ENCODE measurements at places on chromosomes 2 and 18.

GRCh38 chr18:2471523-2471922 is 99.8 kb downstream of the METTL4 start:
- DNase-seq: no peak

GRCh38 chr18:13245481-13246000 is 27.0 kb downstream of the LDLRAD4 start:
- DNase-seq: no peak

- no peak for DNase-seq
These were observed 164.6 kb downstream of the HDAC4 start for GRCh38 chr2:239236043-239236807.

DNA sequence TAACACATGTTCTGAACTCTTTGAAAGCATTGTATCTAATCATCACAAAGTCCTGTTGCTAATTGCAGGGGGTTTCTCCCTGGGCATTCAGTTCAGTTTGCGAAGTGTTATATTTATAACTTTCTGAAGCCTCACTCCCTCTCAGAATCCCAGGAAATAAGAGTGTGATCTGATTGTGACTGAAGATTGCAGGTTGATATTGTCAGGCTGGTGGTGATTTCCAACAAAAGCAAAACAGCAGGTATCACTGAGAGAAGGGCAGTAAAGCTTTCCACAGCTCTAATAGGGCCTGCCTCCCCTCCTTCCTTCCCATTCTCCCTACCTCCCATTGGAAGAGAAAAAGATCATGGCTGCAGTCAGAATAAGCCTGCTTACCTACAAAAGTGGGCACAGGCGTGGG is 466.7 kb upstream of the FSHR start:
- no peak for DNase-seq

GRCh38 chr2:127618551-127619202 is 27.3 kb upstream of the GPR17 start:
- DNase-seq: no peak

DNA sequence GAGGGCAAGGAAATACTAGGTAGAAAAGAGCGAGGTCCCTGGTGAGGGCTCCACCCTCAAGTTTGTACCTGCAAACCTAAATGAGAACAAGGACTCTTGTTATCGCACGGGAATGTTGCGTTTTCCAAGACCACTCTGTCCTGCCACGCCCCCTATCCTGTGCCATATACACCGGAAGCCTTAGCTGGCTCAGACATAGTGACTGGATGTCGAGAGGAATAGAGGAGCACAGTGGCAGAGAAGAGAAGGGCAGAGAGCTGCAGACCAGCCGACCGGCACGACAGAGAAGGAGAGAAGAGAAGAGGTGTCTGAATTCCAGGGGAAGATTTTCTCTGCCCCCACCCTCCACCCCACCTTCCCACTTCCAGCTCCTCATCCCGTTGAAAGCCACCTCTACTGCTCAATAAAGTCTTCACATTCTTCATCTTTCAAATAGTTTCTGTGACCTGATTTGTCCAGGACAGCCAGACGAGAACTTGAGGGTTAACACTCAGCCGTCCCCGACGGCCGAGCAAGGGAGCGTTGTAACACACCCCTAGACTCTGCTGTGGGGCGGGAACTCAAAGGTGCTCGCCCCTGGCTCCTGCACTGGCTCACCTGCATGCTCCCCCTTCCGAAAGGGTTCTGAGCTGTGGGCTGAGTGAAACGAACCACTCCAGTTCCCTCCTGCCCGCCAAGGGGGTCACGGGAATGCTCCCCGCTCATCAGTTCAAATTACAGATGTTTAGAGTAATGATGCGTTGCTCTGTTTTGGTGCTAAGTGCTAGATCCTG is 24.9 kb upstream of the COL3A1 start:
- no peak for DNase-seq

DNA sequence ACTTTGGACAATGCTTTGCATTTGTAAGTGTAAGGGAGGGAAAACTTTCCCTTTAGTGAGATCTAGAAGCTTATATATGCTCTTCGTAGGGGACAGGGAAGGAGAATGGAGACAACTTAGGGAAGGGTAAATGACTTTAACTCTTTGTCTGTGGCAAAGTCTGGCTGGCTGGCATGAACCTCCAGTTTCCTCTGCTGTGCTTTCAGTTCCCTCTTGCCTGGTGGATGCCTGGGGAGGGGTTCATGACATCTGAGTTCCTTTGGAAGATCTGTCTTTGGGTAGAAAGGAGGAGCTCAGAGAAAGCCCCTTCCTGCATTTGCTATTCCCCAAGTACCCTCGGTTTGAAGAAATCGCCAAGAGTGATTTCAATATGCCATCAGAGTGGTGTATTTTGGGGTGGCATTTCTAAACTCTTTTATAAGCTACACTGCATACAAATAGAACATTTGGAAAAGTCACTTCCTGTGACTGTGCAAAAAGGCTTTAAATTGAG is 143.6 kb downstream of the VAPA start:
- DNase-seq: no peak

DNA sequence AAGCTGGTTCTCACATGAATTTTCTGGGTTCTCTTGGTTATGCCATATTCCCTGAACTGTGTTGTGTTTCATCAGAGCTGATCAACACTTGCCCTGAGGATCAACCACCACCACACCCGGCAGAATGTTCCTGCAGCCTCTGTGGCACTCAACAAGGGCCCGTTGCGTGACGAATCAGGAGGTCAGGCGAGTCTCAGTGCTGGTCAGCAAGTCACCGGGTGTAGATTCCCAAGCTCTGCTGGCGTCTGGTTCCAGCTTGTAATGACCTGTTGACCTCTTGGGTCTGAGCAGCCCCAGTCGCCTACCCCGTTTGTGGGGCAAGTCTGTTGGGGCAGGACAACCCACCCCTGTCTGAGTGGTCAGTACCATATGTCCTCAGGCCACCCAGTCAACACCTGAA is 46.0 kb downstream of the ADCY3 start:
- no peak for DNase-seq

- no peak for DNase-seq
These were observed 1.5 kb downstream of the MMADHC start for GRCh38 chr2:149586063-149586462.

GRCh38 chr18:71443706-71444480 is 1100.2 kb downstream of the CBLN2 start:
- DNase-seq: peak; percentile 21

DNA sequence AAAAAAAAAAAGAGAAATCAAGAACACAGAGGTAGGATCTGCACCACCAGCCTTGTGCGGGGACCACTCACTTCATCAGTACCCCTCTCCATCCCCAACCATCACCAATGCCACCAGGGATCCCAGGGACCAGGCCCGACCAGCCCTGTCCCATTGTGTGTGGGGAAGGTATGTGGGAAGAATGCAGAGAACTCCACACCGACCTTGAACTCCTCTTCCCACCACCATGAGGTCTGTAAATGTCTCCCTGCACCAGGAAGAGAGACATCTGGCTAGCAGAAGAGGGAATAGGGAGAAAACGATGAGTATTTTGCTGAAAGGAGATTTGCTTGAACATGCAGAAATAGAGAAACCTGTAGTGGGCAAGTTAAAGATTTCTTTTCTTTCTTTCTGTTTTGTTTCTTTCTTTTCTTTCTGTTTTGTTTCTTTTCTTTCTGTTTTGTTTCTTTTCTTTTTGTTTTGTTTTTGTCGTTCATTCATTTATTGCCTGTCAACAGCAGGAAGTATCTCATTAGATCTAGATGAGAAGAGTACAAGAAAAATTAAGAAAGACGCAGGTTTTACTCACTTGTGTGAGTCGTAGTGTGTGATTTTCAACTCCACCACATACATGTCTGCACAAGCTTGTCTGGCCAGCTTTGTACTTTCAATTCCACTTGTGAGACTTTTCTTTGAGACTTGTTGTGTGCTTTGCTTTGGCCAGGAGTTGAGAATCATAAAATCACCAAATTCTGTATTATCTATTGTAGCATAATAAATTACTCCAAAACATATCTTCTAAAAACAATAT is 179.8 kb upstream of the HAAO start:
- no peak for DNase-seq

- DNase-seq: no peak
These were observed 23.7 kb downstream of the FAM178B start for GRCh38 chr2:96962567-96963203.

DNA sequence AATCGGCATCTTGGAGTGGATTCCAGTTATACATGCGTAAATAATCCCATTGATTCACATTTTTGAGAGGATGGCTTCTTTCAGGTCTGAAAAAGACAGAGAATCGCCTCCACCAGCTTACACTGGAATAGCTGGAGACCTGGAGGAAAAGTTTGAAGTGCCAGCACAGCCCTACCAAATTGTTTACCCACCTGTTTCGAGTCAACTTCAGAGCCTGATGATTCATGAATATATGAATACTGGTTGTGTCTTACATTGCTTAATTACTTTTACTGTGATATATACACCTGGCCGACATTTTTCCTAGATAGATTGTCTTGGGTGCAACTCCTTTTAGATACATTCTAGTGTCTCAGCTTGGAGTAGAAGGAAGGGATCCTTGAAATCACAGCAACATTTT is 335 bp upstream of the NCKAP5 start:
- DNase-seq: no peak

- DNase-seq: no peak
These were observed 1.9 kb downstream of the ADCYAP1 start for GRCh38 chr18:906416-907114.

DNA sequence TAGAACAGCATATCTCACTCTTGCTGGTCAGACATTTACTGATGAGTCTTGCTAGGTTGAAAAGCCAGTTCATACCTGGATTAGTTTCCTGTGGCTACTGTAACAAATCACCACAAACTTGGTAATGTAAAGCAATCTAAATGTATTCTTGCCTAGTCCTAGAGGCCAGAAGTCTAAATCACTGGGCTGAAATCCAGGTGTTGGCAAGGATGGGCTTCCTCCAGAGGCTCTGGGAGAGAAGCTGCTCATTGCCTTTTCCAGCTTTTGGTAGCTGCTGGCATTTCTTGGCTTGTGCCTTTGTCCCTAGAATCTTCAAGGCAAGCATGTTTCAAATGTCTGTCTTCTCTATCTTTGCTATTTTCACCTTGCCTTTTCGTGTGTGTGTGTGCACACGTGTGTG is 62.3 kb upstream of the MAP4K3 start:
- DNase-seq: no peak

DNA sequence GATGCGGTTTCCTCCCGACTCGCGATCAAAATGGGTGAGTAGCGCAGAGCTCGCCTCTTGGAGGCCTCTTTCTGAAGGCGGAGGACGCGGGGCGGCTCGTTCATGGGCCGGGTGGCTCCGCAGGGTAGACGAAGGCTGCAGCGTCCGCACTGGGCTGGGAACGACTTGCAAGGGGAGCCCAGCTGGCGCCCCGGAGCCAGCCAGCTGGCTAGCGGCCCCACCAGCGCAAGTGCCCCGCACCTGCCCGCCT is 328 bp upstream of the PASK start:
- DNase-seq: no peak

All from kidney glomerular epithelial cell (primary cell).